B cell (primary cell): ENCODE measurements at places on chromosomes 5 and 9. TPM values are rescaled to one million over a fixed set of nuclear protein-coding genes. Genes with fewer than 3 reads are reported as not detected.

Gene NEK6
- total RNA-seq, result 63.1 and 66.3 TPM in 2 replicates

Gene NEUROG1
- total RNA-seq, result not detected in 2 replicates

Gene SUSD3
- total RNA-seq, result 38.3 and 41.0 TPM in 2 replicates

Gene IL33
- total RNA-seq, result not detected in 2 replicates

Gene HRCT1
- not detected in 2 replicates for total RNA-seq

Gene SPATA31A3
- not detected in 2 replicates for total RNA-seq

Gene ZDHHC11B
- total RNA-seq, result 0.10 and 0.52 TPM in 2 replicates

Gene RNF183
- 0.39 TPM in 1 of 2 replicates, not detected in the other for total RNA-seq

Gene GOLGA1
- 24.6 and 26.2 TPM in 2 replicates for total RNA-seq

Gene GGTA1
- not detected in 2 replicates for total RNA-seq

Gene STKLD1
- total RNA-seq, result 1.1 and 2.7 TPM in 2 replicates

Gene CATSPER3
- total RNA-seq, result 0.79 and 2.7 TPM in 2 replicates

Gene SLC24A2
- not detected in 2 replicates for total RNA-seq

Gene FAM153A
- total RNA-seq, result 0.17 and 0.90 TPM in 2 replicates

- DNase-seq, result no peak
Observed at GRCh38 chr5:109619606-109620005, 70.1 kb upstream of the MAN2A1 start.

DNA sequence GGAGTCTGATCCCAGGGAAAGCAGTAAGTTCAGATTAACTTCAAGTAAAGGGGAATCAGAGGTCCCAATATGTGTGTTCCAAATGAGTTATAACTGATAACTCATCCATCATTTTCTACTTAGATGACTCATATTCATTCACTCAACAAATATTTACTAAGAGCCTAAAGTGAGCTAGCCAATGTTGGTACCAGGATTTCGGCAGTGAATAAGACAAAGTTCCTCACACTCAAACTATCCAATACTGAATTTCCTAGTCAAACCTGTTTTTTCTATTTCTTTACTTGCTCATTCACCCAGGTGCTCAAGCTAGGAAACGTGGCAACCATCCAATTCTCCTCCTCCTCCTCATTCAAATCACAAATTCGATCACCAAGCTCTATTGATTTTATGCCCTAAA lies 25.8 kb downstream of the FBXW2 start:
- DNase-seq, result no peak

- DNase-seq, result no peak
Observed at GRCh38 chr9:34869390-34869789, 88.7 kb upstream of the PHF24 start.

- DNase-seq, result no peak
Observed at GRCh38 chr5:164799391-164799790, 1294.0 kb downstream of the MAT2B start.

DNA sequence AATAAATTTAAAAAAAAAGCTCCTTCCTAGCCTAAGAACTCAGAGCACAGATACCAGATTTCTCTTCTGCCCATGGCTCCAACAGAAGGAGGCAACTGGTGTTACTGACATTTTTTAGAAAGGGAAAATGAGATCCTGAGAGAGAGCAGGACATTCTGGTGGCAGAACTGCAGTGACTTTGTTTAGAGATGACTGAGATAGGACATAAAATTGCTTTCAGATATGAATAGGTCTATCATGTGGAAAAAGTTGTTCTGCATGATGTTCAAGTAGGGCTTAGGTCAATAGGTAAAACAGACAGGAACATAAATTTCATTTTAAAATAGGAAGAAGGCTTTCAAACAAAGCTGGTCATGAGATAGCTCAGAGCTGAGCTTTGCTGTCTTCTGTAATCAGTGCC lies 49.6 kb downstream of the NIPAL4 start:
- DNase-seq, result no peak

DNA sequence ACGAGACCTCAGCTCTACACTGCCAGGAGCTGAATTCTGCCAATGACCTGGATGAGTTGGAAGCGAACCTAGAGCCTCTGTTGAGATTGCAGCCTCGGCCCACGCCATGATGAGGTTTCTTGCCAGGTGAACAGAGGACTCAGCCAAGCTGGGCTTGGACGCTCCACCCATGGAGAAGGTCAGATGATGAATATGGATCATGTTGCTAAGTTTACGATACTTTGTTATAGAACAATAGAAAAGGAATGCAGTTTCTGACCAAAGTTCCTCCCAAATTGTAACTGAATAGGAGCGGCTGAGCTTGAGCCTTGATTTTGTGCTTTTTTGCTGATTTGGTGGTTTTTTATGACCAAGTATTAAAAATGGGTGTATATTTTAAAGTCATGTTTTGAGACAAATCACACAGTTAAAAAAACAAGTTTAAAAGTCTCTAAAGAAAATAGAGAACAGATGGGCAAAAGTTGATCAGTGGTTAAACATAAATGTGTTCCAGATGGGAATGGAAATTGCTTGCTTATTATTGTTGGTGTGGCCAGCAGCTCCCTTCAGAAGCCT lies 32.9 kb downstream of the ROPN1L start:
- no peak for DNase-seq

DNA sequence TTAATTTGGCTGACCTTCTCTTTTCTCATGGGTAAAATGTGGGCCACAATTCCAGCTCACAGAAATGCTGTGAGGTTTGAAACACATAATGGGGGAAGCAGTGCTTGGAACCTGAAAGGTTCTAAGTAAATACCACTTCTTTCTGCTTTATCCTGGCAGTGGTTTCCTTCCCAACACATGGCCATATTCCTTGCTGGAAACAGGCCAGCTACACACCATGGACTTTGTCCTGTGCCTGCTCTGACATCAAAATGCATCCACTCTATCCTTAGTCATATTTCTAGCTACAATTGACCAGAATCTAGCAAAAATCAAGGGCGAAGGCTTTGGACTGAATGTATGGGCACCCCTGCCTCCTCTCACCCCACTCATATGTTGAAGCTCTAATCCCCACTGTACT lies 93.1 kb upstream of the TRPC7 start:
- no peak for DNase-seq

DNA sequence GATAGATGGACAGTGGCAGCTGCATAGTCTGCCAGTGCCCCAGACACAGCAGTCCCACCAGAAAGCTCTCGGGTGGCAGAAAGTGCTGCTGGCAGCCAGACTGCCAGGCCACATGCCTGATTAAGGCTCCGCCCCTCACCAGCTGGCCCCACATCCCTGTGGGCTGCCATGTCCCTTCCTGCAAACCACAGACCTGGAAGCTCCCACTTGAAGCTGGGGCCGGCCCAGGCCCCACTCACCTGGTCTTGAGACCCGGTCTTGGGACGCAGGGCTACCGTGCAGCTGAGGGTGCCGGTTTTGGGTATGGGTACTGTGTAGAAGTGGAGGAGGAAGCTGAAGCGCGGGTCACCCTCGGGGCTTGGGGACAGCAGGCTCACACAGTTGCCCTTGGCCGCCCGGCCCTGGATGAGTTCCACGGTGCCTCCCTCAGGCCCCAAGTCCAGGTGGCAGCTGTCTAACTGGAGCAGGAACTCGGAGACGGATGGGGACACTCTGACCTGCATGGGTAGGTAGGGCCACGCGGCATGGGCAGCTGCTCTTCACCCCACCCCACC lies 15.3 kb downstream of the FPGS start:
- no peak for DNase-seq

DNA sequence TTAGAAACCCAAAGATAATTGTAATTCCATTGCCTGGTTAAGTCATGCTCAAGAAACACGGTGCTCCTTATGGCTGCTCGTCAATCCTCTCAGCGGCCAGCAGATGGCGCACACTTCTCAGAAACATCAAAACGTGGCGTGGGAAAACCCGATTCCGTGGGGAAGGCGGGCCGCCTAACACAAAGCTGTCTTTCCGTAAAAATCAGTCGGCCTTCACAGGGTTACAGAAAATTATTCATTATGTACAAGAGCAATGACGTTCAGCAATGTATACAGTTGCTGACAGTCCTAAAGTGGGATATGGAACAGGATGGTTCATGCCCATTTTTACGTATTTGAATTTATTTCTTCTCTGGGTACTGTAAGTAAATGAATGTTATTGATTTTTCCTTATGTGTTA lies 83.5 kb downstream of the PDE4D start:
- DNase-seq, result peak; percentile 80

DNA sequence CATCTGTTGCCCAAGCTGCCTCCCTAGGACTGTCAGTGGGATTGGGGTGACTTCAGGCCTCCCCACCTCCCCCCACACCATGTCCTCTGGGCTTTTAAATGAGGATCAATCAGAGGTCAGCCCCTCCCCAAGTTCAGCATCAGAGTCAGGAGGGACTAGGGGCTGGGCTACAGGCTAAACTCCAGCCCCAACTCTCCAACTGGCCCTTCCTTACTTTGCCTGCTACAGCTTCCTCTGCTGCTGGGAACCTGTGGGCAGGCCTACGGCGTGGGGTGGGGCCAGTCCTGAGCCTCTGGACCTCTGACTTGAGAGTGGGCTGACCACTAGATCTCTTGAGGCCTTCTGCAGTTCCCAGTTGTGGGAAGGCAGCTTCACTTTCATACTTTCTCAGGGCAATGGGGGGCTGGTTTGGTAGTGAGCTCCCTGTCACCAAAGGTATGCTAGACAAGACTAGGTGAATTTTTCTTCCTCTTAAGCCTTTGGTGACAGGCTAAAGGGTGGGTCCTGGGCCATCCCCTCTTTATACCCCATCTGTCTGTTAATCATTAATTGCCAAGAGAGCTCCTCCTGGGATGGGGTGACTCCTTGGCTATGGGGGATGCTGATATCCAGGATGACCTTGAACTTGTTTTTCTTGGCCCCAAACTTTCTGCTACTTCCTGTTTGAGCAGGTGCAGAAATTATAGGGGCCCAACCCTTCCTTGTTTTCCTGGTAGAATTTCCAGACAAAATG lies 10.8 kb upstream of the DAB2IP start:
- DNase-seq, result no peak

DNA sequence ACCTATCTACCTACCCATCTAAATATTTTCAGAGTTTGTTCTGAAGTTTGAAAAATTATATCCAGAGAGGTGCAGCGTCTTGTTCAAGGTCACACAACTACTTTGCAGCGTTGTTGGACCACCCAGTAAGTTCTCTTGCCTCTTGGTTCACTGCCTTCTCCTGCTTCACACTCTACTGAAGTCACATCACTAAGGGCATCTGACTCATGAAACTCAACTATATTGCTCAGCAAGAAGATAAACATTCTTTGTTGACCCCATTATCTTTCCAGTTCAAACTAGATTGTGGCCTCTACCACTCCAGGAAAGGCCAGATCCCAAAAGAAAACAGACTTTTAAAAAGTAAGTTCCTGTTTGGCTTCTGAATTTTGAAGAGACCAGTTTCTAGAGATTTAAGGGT lies 326.9 kb downstream of the SLIT3 start:
- DNase-seq, result no peak

DNA sequence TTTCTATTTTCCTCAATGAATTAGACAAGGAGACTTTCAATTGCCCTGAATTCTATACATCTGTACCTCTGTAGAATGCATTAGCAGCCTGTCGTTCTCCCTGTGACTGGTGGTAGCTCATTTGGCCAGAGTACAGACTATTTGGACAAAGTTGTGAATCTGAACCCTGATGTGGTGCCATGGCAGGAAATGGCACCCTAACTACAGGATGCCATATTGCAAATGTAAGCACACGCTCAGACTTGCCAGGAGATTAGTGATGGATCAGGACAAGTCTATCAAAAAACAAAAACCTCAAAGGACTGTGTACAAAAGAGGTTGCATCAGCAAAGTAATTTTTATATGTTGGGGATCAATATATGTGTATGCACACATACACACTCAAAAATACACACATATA lies 58.3 kb downstream of the SVEP1 start:
- DNase-seq, result no peak

DNA sequence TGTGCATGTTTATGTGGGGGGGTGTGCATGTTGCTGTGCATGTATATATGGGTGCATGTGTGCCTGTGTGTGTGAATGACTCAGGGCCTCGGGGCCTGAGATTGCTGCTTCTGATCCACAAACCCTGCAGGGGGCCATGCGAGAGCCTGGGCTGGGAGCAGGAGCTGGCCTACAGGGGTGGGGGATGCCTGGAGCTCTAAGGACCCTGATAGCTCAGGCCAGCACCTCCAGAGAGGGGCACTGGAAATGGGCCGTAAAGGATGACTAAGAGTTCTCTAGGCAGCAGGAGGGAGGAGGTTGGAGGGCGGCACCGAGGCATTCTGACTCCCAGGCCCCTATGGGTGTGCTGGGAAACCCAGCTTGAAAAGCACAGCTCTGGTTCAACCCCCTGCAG lies 6.9 kb upstream of the UBAC1 start:
- no peak for DNase-seq

DNA sequence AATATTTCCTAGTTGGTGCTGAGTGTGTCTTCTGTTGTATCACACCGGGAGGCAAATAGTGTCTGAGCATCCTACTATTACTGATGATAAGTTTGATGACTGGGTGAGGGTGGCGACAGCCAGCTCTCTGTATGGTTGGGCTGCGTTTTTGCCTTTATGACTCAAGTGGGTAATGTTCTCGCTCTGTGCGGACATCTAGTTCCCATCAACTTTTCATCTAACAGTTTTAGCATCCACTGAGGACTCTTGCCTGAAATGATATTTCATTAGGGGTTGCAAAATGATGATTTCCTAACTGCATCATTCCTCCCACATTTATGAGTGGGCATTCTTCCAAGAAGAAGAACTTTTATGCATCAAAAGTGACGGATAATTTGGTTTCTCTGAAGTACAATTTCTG lies 26.5 kb downstream of the HMCN2 start:
- no peak for DNase-seq

- no peak for DNase-seq
Observed at GRCh38 chr5:120516805-120517204, 52.7 kb downstream of the PRR16 start.

DNA sequence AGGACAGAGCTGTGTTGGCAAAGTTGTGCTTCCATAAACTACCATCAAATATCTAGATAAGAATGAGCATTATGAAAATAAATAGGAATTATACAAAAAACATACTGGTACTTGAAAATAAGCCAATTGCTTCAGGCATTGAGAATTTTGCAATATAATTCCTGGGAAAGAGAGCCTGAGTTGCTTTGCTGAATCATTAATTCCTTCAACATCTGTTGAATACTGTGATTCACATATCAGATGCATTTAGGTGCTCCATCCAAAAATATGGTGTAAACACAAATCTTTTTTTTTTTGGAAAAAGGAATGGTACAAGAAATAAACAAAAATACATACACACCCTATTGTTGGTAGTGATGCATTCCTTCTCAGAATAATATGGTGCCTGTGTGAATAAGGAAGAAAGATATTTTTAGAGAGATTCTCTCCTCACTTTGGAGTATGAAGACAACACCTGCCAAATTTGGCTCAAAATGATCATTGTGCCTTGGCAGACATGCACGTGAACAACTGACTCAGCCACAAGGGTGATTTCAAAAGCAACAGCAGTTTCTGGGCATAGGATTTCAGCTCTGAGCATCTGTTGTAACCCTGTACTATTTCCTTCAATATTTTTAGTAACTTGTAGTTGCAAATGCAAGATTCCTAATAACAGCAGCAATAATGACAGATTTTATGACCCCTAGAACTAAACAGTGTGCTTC lies 96.7 kb downstream of the CAVIN4 start:
- DNase-seq, result no peak

- no peak for DNase-seq
Observed at GRCh38 chr5:107514305-107514704, 156.4 kb downstream of the EFNA5 start.
